ENCODE measurements at places on chromosomes 13 and 19.

DNA sequence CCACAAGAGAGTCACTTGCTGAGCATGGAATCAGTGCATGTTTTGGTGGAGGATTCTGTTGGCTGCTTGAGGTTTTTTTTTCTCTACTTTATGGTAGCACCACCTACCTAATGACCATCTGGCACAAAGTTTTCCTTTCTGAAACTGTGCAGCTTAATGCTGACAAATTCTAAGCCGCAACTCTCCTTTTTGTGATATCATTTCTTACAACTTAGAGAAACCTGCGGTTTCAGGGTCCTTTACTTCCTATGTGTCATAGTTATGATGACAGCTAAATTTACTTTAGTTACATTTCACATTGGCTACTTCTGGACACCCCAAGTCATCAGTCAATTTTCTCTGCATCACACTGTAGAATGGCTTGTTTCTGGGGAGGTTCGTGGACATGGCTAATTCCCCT, 115.4 kb upstream of the TMTC4 start:
- DNase-seq = peak; percentile 85

GRCh38 chr19:51760697-51761356, at the start of gene FPR2:
TSS of gene FPR2 (plus strand) at chr19:51761180. CDS start at chr19:51768659, 7,479 bp downstream.
- DNase-seq = no peak

GRCh38 chr13:29683041-29683440, 87.6 kb upstream of the SLC7A1 start:
- no peak for DNase-seq

DNA sequence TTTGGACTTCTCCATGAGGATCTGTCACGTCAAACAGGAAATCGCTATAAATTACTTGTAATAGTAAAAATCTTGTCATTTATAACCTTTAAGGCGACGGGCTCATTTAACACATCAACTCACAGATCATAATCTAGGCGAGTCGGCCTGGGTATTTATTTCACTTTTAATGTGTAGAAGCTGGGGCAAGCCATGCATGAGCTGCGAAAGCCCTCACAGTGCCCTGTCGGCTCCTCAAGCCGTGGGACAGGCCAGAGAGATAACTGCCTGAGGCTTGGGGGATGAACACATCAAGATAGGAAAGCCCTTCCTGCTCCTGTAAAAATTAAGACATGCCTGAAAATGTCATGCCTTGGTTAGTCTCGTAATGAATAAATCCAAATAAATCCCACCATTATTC, 30.8 kb downstream of the SOX1 start:
- peak; percentile 45 for DNase-seq

DNA sequence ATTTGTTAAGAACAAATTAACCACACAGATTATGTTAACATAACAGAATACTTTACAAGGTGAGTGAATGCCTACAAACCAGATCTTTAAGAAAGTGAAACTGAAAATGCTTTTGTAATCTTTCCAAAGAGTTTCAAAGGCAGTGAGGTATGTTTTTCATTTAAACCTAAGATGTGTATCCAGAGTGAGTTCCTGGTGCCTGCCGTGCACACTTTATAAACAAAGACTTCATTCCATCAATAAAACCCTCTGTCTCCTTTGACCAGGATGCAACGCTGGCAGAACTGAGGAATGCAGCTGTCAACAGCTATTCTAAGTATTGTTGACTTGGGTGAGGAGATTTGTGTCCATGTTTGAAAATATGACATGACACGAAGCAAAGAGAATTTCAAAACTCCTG, 344.6 kb downstream of the DNAJC15 start:
- DNase-seq = no peak

DNA sequence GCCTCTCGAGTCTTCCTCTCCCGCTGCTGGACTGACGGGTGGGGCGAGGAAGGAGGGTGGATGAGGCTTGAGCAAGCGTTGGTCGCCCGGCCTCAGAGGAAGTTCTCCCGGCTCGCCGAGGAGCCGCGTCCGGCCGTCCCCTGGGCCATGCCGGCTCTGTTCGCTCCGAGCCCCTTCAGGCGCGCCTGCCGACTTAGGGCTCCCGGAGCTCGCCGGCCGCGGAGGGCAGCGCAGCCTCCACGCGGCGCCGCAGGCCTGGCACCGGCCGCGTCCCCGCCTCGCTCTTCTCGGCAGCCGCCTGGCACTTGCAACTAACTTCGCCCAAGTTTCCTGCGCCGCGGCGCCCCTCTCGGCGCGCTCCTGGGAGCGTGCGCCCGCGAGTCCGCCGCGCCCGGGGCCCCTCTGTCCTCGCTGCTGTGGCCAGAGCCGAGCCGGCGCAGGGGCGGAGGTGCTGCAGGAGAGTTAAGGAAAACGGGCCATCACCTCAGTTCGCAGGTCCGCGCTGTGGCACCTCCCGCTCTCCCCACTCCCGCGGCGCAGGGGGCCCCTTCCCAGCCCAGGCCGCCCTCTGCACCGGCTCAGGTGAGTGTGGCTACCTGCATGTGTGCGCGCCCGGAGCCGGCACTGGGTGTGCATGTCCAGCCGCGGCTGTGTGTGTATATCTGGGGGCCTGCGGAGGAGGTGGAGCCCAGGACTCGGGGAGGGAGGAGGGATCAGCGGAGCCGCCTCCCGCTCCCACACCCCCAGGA, 641 bp upstream of the SOX21 start:
- DNase-seq = peak; percentile 21

DNA sequence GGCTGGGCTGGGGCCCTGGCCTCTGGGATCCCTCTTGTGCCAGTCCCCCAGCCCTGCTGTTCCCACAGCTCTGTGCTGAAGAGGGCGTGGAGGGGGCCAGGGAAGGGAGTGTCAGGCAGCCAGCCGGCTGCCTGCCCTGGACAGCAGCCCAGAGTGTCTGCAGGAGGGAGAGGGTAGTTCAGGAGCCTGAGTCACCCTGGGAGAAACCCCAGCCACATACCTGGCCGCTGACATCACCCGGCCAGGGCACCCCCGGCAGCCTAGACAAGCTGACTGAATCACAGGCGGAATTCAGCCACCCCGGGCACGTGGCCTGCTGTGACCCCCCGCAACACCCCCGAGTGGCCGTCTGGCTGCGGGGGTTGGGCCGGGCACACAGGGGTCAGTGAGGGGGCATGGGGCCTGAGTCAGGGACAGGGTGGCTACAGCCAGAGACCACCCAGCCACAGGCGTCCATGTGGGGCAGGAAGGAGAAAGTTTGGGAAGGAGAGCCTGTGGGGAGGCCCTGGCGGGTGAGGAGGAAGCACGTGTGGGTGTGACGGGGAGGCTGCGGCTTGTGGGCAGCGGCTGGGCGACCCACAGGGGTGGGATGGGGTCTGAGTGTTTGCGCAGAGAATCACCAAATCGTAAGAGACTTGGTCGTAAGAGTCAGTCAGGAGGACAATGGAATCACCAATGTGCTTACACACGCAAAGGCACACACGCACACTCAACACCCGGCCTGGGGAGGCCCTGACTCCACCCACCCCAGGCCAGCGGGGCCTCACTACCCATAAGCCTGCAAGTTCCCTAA, 11.9 kb upstream of the FOSB start:
- peak; percentile 66 for DNase-seq

GRCh38 chr13:24267801-24268200, 41.6 kb upstream of the C1QTNF9 start:
- no peak for DNase-seq

- DNase-seq = no peak
These were observed 757 bp downstream of the EGLN2 start for GRCh38 chr19:40799558-40800338.

DNA sequence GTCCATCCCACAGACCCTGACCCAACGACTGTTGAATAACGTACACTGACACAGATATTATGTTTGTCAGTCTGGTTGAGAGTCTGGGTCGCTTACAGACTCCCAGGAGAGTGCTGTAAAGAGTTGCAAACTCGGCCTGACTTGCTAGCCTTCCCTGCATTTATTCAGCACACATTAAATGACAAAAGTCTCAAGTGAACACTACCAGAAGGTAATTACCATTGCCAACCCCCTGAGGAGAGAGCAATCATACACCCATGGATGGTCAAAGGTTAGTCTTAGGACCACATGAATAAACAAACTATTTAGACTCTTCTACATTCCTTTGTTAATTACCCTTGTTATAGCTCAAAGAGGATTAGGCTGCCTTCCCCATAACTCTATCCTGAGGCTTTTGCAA, 1048.6 kb downstream of the PCDH17 start:
- DNase-seq = no peak

DNA sequence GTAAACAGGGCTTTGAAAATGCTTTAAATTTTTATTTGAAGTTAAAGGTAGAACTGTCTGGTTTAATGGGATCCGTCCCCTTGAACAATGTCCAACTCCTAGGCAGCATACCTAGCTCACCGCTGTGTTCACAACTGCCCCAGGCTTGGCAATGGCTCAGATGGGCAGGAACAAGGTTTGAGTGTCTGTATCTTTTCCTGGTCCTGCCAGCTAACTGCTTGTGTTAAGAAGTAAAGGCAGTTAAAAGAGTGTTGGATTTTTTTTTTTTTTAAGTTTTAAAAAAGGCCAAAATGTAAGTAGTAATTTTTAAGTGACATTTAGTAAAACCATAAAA, 66.7 kb upstream of the FNDC3A start:
- DNase-seq = no peak

DNA sequence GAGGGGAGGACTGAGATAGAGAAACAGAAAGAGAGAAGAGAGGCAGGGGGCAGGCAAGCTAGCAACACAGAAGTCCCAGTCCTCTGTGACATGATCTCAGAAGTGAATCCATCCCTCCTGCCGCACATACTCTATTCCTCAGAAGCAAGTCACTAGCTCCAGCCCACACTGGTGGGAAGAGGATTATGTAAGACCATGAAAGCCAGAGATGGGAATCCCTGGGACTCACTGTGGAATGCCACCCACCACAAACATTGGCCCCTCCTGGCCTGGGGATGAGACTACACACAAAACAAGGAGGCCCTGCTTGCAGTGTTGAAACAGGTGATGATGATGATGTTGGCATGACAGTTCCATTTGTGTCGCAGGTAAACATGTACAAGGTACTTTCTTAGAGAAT, 419.9 kb downstream of the IRS2 start:
- no peak for DNase-seq

GRCh38 chr13:48720621-48721020, 66.9 kb downstream of the CYSLTR2 start:
- no peak for DNase-seq

GRCh38 chr19:38705197-38706019, 38.9 kb downstream of the CAPN12 start:
- no peak for DNase-seq

GRCh38 chr13:106161146-106161545, 374.3 kb downstream of the EFNB2 start:
- DNase-seq = no peak

DNA sequence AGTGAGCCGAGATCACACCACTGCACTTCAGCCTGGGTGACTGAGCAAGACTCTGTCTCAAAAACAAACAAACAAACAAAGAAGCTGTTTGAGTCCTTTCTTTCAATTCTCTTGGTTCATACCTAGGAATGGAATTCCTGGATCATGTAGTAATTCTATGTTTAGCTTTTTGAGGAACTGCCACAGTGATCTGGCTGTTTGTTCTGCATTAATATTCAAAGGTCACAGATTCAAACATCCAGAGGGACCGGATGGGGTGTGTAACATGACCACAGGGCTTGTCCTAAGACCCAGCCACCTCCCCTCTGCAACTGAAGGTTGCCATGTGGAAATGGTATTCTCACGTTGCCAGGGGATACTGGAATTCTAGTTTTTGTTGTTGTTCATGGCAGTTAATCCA, 10.2 kb downstream of the COLGALT1 start:
- no peak for DNase-seq

- DNase-seq = no peak
These were observed 188.9 kb upstream of the TSC22D1 start for GRCh38 chr13:44765001-44765471.

DNA sequence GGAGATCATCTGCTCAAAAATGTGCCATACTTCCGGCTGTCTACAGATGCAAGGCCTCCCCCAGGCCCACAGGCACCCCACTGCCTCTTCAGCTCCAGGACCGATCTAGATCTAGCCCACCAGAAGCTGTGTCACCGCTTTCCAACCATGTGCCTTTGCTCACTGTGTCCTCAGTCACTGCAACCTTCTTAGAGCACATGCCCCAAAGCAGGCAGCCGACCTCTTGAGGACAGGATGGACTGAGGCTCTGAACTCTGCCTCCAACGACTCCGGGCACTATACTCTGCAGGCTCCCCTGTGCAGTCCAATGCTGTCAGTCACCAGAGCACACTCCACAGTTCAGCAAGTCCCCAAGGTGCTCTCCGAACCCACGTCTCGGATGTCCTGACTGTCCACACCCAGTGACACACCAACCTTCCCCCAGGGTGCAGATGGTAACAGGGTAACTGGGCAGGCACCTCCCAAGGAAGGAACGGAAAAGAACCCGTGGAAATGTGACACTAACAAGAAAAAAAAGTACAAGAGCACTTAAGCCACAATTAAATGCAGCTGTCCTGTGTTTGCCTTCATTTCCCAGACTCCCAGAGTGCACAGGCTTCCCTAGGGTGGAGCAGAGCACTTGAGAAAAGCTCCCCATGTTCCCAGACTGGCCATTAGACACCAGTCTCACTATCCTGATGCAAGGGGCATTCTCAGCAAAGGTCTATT, 4.8 kb downstream of the STK24 start:
- peak; percentile 99 for DNase-seq

GRCh38 chr13:43572656-43573360, 214.0 kb downstream of the ENOX1 start:
- DNase-seq = no peak

DNA sequence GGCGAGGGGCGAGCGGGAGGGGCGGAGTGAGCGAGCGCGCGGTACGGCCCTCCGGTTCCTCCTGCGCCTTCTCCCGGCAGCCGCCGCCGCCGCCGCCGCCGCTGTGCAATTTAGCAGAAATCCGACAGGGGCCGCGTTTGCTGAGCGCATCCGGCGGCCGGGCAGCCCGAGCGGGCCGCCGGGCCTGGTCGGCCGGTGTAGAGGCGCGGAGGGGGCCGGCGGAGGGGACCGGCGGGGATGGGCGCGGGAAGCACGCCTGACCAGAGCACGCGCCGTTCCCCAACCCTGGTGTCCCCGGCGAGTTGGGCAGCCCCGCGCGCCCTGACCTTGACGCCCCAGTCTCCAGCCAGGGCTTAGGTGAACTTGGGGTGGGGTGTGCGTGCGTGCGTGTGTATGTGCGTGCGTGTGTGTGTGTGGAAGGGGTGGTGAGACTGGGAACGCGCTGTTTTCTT, 144.5 kb upstream of the ZNF536 start:
- DNase-seq = peak; percentile 60

GRCh38 chr13:86438034-86438433, 638.8 kb upstream of the SLITRK6 start:
- no peak for DNase-seq

GRCh38 chr19:6278740-6279619, 795 bp downstream of the MLLT1 start:
- DNase-seq = no peak

GRCh38 chr19:3257071-3257470, 32.6 kb downstream of the CELF5 start:
- DNase-seq = no peak

DNA sequence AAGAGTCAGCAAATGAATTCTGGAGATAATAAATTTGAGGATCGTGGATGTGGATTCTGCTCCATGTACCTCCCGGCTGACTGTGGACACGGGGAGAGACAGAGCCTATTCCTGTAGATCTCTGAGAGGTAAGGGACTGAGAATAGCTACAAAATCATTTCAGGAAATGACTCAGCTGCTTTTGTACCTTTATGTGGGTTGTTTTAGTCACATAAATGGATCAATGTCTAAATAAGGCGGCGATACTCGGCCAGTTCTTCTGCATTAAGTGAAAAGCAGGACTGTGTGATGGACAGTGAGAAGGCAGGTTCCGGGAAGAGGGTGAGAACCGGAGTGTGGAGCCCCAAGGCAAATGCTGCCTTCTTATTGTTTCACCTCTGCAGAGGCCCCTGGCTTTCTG, 128.1 kb downstream of the EFNB2 start:
- DNase-seq = no peak

GRCh38 chr19:56912401-56913112, 72.0 kb upstream of the PEG3 start:
- DNase-seq = no peak
